Activated effector memory CD4-positive, alpha-beta T cell treated with anti-CD3 and anti-CD28 coated beads, Interleukin-2, amount 50 U/mL, for 16 hours (primary cell): ENCODE measurements at places on chromosomes 5 and 9.

DNA sequence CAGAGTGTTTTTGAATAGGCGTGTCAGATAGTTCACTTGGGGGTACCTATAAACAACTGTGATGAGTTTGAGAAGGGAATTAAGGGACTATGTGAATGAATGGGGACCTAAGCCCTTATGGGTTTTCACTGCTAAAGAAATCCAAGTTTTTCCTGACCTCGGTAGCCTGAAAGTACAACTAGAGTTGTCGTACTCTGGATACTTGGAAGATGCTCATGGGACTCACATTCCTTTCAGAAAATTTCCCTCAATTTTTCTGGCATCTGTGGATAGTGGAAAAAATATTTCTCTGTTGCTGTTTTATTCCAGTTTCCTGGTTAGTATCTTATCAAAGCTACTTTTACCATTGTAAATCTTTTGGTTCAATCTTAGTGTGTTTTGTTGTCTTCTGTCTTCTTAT is 1112.3 kb upstream of the SEMA6A start:
- no peak for DNase-seq

- no peak for DNase-seq
Observed at GRCh38 chr9:104740621-104741020, 6.9 kb upstream of the NIPSNAP3A start.

DNA sequence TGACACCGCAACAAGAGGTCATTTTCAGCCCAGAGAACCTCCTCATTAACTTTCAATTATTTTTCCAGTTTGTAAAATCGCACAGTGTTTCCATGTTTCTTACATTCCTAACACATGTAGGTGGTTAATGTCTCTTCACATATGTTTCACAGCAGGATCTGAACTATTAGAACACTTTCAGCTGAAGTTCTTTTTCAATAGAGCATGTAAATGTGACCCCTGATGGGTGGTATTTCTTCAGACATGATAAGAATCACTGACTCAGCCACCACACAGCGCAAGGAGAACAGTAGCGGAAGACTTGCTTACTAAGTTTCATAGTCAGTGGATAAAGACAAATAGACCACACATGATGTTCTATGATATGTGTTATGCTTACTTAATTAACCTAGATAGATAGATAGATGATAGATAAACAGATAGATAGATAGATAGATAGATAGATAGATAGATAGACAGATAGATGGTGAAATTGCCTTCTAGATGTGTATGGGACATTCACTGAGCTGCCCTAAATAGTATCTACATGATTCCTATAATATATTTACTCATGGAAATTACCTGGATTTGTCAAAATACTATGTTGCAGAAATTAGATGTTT is 1992.1 kb upstream of the NUDT12 start:
- DNase-seq = no peak

DNA sequence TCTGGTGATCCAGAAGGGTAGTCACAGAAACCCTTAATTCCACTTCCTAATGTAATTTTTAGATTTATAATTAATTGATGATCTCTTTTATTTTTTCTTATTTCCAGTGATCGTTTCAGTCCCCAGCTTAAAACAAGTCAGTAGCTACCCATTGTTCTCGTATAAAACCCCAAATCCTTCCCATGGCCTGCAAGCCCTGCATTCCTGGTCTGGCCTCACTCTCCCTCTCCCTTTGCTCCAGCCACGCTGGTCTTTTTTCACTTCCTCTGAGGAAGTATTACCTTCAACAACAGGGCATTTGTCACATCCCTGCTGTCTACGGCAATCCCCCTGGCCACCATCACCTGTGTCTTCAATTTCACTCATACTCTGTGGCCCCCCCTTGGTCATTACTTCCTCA is 44.8 kb downstream of the ACOT12 start:
- DNase-seq = no peak

GRCh38 chr9:94780516-94780950 is 54.0 kb downstream of the AOPEP start:
- DNase-seq = no peak

DNA sequence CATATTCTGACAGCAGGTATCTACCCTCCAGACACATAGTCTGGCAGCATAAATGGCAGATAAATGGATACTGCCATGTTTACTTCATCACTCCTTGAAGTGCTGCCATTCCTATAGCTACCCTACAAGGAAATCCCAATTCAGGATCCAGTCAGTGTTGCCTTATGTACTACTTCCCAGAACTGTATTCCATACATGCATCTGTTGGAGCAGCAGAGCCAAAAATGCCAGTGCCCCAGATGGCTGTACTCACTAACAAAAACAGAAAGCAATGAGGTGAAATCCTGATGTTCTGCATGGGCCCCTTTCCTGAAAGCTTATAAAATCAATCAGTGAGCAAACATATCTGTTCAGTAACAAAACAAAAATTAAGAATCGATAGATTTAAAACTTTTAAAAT is 490.0 kb upstream of the COX7C start:
- no peak for DNase-seq

DNA sequence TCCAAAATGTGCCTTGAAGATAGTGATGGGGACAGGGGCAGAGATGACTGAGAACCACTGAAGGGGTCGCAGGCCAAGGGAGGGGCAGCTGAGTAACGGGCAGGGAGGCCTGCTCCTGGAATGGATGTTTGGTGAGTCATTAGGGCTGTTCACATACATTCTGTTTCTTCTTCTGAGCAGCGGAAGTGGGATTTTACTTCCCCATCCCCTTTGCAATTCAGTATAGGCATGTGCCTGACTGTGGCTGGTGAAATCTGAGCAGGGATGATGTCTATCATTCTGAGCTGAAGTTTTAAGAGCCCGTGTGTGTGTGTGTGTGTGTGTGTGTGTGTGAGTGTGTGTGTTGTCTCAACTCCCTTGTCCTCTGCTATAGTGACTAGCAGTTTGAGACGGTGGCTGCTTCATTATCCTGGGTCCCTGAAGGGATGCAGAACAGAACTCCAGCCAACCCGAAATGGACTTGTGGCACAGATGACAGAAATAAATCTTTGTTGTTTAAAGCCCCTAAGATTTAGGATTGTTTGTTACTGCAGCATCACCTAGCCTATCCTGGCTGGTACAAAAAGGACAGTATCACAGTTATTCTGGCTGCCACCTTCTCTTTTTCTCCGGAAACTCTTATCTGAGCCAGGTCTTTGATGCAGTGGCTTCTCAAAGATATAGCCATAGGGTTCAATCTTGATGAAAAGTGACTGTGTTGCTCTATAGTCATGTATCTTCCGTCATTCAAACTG is 29.2 kb upstream of the TGFBI start:
- no peak for DNase-seq

DNA sequence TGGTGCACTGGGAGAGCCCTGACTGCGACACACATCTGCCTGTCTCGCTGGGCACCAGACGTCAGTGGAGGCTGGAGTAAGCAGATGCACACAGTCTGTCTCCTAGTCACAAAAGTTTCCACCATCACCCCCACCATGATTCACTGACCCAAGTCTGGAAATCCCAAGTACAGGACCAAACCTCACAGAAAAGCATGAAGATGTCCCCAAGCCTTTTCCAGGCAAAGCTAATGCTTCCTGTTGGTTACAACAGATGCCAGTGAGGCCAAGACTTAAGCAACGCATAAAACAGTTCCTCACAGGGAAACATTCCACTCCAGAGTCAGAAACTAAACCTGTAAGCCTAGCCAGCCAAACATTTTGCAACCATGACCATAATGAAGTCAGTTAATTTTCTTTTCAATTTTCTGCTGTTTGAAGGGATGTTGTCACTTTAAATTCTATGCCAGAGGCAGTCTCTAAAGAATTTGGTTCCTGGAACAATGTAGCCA is 259.3 kb upstream of the SLC30A5 start:
- no peak for DNase-seq

DNA sequence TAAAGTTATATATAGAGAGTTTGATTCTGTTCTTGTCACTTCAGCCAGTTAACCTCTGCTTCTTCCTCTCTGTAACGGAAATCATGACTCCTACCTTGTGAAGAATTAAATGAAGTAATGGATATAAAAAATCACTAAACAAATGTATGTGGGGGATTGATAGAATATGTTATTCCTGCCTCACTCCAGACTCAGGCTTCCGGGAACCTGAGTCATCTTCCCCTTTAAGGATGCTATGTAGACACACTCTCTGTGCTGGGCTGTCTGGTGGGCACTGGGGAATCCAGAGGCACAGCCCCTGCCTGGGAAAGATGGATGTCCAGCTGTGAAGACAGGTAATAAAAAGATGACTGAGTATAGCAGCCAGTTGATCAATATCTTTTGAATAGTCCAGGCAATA is 77.4 kb downstream of the ZNF618 start:
- no peak for DNase-seq

DNA sequence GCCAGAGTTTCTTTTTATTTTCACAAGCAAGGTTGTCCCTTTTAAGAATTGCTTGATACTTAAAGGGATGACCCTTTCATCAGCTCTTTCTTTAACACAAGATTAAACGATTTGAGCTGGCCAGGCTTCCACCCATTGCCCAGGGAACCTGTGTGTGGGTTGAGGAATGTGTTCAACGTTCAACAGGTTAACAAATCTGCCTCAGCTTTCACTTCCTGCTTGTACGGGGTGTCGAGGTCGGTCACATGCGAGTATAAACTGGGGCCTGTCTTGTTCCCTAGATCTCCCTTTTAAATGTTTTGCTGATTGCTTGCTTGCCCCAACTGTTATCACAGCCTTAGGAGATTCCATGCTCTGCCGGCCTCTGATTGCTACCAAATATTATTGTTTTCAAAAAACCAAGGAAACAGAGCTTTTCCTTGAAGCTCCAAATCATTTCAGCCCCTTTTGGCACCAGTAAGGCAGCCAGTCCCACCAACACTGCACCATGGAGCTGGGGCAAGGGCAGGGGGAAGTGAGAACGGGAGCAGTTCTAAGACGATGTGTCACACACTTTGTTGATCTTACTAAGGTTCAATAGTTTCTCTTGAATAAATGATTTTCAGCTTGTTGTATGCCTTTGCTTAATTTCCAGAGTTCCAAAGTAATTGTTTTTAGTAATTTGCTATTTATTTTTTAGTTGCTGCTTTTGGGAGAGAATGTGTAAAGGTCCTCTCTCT is 10.7 kb upstream of the CLK4 start:
- DNase-seq = no peak

DNA sequence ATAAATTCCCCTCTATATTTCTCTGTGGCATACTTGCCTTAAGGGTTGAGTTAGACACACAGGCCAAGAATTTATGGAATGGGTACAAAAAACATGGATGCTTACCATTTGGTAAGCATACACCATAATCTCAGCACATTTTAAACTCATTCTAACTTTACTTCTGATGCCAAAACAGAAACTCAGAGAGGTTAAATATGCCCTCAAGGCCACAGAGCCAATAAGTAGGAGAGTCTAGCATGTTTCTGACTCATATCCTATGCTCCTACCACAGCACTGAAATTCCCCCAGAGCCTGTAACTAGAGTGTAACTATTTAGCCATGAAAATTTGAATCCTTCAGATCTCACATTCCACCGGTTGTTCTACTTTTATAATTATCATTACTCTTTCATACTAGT is 559.7 kb downstream of the ACTL7B start:
- no peak for DNase-seq

DNA sequence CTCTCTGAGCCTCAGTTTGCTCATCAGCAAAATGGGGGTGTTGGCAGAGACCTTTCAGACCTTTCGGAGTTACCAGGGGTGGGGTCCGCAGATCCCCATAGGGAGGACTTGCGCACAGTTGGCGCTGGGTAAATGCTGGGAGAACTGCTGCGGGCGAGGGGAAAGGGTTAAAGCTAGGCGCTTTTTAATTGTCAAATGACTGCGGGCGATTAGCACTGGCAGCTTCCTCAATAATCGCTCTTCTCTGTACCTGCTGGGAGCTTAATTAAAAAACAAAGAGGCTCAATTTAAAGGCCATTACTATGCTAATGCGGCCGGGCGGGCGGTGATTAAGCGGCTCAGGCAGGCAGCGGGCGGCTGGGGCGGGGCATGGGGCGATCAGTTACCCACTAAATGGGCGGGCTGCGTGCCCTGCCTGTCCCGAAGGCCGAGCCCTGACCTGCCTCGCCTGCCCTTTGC is 63.0 kb downstream of the LMX1B start:
- DNase-seq = no peak

DNA sequence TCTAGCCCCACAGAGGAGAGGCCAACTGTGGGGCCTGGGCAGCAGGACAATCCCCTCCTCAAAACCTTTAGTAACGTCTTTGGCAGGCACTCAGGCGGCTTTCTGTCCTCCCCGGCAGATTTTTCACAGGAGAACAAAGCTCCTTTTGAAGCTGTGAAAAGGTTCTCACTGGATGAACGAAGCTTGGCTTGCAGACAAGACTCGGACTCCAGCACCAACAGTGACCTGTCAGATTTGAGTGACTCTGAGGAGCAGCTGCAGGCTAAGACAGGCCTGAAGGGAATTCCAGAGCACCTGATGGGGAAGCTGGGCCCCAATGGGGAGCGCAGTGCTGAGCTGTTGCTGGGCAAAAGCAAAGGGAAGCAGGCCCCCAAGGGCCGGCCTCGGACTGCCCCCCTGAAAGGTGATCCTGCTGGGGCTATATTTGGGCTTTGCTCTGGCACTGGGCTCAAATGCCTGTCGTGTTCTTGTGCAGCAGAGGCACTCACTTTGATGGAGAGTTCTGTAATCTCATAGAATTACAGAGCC is 39.4 kb downstream of the KDM3B start:
- DNase-seq = no peak

- DNase-seq = no peak
Observed at GRCh38 chr5:142722146-142722545, 36.3 kb upstream of the FGF1 start.

GRCh38 chr9:92616199-92616641 is 53.7 kb downstream of the IPPK start:
- DNase-seq = no peak

- no peak for DNase-seq
Observed at GRCh38 chr9:38715684-38716083, 4.2 kb downstream of the FAM240B start.

DNA sequence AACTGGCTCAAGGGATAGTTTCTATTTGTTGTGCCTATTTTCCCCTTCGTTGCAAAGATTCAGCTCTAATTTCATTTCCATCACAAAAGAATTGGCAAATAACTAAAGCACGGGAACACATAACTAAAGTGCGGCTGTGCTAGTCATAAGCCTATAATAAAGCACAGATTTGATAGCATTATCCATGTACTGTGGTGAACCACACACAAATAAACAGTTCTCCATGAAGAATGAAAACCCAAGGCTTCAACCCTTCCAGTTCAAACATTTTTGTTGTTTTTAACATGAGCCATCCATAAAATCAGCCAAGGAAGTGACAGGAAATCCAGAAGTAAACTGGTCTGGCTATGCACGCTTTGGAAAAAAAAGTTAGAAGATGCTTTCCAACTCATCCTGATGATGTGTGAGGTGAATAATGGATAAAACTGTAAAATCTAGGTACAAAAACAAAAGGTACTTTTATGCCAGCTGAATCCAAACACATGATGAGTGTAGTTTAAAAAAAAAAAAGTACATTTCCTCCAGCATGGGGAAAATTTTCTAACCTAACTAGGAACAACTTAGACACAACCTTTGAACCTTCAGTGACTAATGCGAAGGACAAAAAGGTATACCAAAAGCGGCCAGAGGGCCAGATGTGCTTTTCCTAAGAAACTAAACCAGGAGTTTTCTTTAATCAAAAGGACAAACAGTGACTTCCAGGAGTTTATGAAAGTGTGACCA is 10.2 kb downstream of the ZNF608 start:
- DNase-seq = no peak

GRCh38 chr9:107251756-107252322 is 31.2 kb upstream of the RAD23B start:
- no peak for DNase-seq
